Calu3 (cell line): ENCODE measurements at places on chromosomes 2 and 18. TPM values are rescaled to one million over a fixed set of nuclear protein-coding genes. Genes with fewer than 3 reads are reported as not detected.
A peak's percentile ranks its signal among the peaks of the same experiment; 100 is the strongest.

GRCh38 chr18:55235094-55235461, 275.8 kb upstream of the CCDC68 start:
- H3K27ac ChIP-seq: peak overlapping the region; percentile 82
- H3K36me3 ChIP-seq: no peaks in the 10 kb centered on the region
- peaks cover 9% of the 10 kb centered on the region for H3K4me1 ChIP-seq

GRCh38 chr2:33122726-33123125, 176.0 kb downstream of the LTBP1 start:
- no peaks in the 10 kb centered on the region for H3K4me1 ChIP-seq
- no peaks in the 10 kb centered on the region for H3K36me3 ChIP-seq
- no peak for DNase-seq

The RGPD6 gene
- 15.9 and 16.8 TPM in 2 replicates for total RNA-seq

The LHCGR gene
- not detected in 2 replicates for total RNA-seq

DNA sequence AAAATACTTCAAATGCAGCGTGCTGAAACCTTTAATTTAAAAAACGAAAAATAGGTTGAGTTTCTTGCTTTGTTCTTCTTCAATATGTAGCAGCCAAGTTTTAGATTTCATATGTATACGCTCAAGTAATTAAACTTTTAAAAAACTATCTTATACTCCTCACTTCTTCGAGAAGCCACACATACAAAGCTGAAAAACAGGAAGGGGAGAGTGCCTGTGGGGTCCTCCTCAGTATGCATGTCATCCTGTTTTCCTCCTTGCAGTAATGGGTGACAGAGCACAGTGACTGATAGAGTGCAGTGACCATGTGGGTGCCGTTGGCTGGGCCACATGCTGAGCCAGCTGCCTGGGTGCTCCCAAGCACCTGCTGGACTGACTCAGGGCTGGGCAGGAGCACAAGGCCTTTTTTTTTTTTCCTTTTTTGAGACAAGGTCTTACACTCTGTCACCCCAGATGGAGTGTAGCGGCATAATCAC, 33.3 kb downstream of the UXS1 start:
- no peak overlapping the region for H3K4me3 ChIP-seq
- peak overlapping the region; percentile 89 for H3K27ac ChIP-seq
- H3K36me3 ChIP-seq: peaks cover 26% of the 10 kb centered on the region
- DNase-seq: no peak
